Activated T-cell treated with anti-CD3 and anti-CD28 coated beads for 4 hours (primary cell): ENCODE measurements at places on chromosomes 4 and X.

GRCh38 chr4:158259955-158260575 lies 49.8 kb downstream of the TMEM144 start:
- no peak for DNase-seq

GRCh38 chr4:172546782-172547181 lies 621.8 kb upstream of the GALNT7 start:
- DNase-seq: no peak

- no peak for DNase-seq
Observed at GRCh38 chr4:29538889-29539646, 1181.1 kb upstream of the PCDH7 start.

- no peak for DNase-seq
Observed at GRCh38 chr4:124803641-124804040, 91.1 kb upstream of the ANKRD50 start.

DNA sequence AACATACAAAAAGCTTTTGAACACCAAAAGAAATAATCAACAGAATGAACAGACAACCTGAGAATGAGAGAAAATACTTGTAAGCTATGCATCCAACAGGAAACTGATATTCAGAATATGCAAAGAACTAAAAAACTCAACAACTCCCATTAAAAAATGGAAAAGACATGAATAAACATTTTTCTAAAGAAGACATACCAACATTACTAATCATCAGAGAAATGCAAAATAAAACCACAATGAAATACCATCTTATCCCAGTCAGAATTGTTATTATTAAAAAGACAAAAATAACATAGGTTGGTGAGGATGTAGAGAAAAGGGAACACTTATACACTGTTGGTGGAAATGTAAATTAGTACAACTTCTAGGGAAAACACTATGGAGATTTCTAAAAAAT lies 1161.9 kb downstream of the PCDH19 start:
- DNase-seq: no peak
